ENCODE measurements at places on chromosomes 3 and 15.

DNA sequence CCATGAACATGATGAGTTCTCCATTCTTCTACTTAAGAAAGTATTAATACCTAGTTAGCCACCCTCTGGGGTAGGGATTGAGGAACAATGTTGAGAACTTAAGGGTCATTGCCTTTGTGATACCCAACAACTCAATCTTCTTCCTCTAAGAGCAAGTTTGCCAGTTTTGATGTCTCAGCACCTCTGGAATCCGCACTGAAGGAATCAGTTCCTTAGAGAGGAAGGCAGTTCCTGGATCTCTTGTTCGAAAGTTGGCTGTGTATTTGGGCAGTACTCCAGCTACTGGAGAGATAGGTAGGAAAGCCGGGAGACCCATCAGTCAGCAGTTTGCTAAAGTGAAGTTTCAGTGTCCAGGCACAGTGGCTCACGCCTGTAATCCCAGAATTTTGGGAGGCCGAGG, 35.6 kb upstream of the MTHFS start:
- DNase-seq: no peak

GRCh38 chr15:87498560-87498959, 758.0 kb downstream of the NTRK3 start:
- no peak for DNase-seq

GRCh38 chr3:132786890-132787289, 64.7 kb upstream of the NPHP3 start:
- no peak for DNase-seq

GRCh38 chr3:53026382-53027162, 19.3 kb downstream of the SFMBT1 start:
- no peak for DNase-seq

GRCh38 chr15:78178064-78178463, 28.9 kb downstream of the IDH3A start:
- DNase-seq: no peak

DNA sequence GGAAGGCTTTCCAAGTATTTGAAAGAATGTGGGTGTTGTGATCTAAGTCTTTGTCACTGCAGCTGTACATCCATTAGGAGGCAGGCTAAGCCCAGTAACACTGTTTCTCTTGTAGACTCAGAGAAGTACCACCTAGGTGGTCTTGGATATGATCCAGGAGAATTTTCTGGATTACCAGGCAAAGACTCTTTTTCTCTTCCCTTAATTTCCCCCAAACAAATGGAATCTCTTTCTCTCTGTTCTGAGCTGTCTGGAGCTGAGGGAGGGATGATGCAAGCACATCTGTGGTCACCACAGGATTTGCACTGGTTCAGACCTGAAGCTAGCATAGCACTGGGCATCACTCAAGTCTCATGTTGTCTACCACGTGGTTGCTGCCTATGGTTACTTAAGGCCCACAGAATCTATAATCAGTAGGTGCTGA, 227.6 kb downstream of the NECTIN3 start:
- DNase-seq: no peak

- DNase-seq: no peak
Measured at GRCh38 chr3:27643355-27643754, 78.8 kb downstream of the EOMES start.

GRCh38 chr15:25797511-25797935, 65.6 kb downstream of the ATP10A start:
- DNase-seq: no peak

- no peak for DNase-seq
Measured at GRCh38 chr15:63530235-63530634, 25.8 kb downstream of the USP3 start.

GRCh38 chr3:129054605-129055104, 5.9 kb upstream of the GP9 start:
- DNase-seq: no peak

DNA sequence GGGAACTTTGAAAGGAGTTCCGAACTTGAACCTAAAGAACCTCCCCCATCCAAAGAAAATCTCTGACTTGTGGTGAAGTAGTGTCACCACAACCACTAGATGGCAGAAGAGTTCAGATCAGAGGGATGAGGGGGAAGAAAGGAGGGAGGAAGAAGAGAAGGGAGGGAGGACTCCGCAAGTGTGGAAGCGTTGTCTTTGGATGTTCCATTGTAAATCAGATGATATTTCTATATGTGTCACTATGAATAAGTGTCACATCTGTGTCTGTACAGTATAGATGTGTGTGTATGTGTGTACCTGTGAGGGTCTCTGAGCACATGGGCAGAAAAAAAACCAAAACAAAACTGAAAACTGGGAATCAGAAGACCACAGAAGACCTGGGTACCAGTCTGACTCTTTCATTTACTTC, 16.9 kb downstream of the SLC24A1 start:
- no peak for DNase-seq

DNA sequence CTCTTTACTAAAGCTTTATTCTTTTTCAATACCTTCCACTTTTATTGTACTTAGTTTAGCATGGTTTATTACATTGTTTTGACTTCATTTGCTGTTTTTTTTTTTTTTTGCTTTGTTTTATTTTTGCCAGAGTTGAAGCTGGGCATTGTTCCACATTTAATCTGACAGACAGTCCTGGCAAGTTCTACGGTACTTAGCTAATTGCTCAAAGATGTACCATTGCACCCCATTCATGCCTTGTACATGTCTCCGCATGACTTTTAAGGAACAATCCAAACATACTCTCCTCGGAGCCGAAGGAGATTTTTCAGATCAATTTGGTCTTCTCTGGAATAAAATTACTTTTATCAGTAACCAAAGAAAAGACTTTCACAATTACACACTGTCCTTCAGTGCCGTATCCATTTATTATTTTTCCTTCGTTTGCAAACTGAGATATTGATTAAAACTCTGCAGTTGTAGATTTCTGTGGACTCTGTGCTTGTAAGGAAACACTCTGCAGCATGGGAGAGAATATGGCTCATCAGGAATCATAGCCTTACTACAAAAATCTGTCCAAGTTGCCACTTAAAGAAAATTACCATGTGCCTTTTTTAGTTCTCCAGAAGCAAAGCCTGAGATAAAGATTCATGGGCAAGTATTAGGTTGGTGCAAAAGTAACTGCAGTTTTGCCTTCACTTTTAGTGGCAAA, 952.0 kb downstream of the AGBL1 start:
- DNase-seq: no peak
